ENCODE measurements at places on chromosomes 5 and 9.

- DNase-seq = peak; percentile 16
These were observed 86.1 kb downstream of the ZNF354C start for GRCh38 chr5:179146277-179146676.

DNA sequence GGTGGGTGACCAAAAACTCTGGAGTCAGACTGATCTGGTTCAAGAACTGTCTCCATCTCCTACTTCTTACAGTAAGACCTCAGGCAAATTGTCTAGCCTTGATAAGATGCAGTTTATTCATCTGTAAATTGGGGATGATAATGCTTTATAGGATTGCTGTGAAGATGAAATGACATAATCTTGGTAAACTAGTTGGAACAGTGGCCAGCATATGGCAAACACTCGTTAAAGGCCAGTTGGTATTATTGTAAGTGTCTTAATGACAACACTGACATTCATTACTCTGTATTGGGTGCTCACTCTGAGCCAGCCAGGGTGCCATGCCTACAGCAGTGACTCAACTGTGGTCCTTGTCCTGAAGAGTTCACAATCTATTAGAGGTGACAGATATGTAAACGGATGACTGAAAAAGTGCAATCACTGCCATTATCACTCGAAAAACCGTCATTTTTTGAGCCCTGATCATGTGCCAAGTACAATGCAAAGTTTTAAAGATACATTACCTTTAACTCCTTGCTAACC, 84.9 kb upstream of the HSPA9 start:
- no peak for DNase-seq

DNA sequence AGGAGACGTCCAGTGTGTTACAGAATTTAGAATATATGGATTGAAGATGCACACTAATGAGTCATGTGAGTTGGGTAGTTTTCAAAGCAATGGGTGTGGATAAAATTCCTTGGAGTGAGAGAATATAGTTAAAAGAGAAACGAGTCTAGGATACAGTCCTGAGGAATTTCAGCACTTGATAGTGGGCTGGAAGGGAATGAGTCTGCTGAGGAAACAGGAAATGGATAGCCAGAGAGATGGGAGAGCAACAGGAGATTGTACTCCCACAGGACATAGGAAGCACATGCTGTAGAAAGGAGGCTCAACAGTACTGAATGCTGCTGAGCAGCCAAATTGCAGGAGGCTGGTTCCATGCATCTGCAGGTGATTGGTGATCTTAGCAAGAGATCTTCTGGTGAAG, 68.1 kb downstream of the FBN2 start:
- DNase-seq = no peak

DNA sequence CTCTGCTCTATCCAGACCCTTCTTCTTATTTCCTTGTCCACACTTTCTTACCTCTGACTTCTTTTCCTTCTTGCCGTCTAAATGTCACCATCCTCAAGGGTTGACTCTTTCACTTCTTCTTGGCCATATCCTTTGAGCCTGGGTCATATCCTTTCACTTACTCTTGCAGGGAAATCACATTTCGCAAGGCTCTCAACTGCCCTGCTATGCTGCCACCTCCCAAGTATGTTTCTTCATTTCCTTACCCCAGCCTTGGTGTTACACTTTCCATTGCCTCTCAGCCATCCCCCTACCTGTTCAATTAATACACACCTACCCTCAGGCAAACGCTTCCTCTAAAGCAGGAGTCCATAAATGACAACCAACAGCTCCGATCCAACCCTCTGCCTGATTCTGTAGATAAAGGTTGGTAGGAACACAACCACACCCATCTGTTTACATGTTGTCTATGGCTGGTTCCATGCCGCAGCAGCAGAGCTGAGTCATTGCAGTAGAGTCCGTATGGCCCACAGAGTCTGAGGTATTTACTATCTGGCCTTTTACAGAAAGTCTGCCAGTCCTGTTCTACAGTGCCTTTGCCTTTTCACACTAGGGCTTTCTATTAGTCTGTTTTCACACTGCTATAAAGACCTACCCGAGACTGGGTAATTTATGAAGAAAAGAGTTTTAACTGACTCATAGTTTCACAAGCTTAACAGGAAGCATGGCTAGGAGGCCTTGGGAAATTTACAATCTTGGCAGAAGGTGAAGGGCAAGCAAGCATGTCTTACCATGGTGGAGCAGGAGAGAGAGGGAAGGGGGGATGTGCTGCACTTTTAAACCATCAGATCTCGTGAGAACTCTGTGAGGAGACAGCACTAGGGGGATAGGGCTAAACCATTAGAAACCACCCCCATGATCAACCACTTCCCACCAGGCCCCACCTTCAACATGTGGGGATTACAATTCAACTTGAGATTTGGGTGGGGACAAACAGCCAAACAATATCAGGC, 97.9 kb downstream of the SV2C start:
- no peak for DNase-seq

- no peak for DNase-seq
These were observed 118.9 kb upstream of the NMUR2 start for GRCh38 chr5:152523964-152524363.

DNA sequence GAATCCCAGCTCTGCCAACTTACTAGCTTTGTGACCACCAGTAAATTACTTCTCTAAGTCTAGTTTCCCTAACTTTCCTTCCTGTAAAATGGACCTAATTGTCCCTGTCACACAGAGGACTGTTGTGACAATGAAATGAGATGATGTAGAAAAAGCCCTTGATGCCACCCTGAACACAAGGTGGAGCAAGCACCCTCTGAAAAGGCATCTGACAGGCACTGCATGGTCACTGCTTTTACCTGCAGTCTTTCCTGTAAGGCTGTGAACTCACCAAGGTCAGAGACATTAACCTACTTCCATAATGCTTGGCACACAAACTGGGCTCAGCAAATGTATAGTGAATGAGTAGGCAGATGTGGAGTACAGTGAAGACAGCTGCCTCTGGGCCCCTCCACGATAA, 6.1 kb downstream of the SLC31A2 start:
- no peak for DNase-seq

DNA sequence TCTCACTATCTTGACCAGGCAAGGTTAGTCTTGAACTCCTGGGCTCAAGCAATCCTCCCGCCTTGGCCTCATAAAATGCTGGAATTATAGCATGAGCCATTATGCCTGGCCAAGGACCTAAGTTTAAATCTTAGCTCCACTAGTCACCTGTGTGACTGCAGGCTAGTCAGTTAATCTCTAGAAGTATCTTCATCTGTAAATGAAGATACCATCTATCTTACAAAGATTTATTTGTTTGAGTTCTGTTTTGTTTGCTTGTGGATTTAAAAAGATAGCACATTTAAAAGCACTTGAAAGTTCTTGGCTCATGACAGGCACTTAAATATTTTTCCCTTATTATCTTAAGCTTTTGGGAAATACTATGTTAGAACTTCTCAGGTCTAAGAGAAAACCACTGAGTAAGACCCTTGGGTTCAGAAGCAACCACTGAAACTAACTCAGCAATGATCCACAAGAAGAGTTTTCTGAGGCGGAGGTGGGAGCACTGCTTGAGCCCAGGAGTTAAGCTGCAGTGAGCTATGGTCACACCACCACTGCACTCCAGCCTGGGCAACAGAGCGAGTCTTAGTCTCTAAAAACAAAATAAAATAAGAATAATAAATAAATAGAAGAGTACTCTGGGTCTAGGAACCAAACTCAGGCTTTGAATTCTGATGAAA, 19.1 kb downstream of the TMEM245 start:
- no peak for DNase-seq

DNA sequence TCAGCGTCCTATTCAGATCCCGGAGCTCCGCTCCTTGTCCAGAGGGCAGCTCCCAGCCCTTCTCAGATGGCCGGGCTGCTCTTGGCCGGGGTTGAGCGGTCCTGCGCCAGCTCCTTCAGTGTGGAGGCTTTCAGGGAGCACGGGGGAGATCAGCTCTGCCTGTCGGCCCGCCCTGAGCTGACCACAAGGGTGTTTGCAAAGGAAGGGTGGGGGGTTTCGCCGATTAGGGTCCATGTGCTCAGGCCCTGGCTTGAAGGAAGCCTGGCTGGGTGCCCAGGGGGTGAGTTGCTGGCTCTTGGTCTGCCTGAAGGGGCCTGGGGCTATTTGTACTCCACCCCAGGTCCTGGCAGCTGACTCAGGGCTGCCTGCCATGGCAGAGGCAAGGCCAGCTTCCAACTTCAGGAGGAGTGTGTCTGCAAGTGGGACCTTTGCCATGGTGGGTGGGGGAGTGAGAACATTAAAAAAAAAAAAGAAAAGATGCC, 250.1 kb upstream of the KLF4 start:
- no peak for DNase-seq

- DNase-seq = no peak
These were observed 26.3 kb downstream of the STARD4 start for GRCh38 chr5:111486055-111486454.

DNA sequence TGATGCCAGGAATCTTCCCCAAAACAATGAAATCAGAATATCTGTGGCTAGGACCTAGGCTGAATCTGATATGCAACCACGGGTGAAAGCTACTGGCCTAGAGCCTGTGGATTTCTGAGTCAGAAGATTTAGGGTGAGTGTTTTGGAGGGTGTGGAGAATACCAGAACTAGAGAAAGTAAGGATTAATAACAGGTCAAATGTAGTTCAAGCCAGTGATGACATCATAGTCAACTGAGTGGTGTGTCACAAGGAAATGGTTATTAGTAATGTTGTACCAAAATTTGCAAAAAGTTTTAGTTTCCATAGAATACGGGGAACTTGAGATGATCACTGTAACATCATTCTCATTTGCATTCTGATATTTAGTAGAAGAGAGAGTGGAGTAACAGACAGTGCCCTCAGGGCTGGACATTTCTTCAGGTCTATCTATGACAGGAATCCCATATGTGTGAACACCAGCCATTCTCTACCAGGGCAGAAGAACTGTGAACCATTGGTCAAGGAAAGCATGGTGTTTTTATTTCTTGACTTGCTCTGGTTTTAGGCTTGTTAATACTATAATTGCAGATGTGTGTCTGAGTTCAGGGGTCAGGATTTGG, 3.7 kb downstream of the GALNT12 start:
- DNase-seq = no peak

GRCh38 chr5:122815218-122815767, 30.1 kb upstream of the SNX24 start:
- DNase-seq = no peak

DNA sequence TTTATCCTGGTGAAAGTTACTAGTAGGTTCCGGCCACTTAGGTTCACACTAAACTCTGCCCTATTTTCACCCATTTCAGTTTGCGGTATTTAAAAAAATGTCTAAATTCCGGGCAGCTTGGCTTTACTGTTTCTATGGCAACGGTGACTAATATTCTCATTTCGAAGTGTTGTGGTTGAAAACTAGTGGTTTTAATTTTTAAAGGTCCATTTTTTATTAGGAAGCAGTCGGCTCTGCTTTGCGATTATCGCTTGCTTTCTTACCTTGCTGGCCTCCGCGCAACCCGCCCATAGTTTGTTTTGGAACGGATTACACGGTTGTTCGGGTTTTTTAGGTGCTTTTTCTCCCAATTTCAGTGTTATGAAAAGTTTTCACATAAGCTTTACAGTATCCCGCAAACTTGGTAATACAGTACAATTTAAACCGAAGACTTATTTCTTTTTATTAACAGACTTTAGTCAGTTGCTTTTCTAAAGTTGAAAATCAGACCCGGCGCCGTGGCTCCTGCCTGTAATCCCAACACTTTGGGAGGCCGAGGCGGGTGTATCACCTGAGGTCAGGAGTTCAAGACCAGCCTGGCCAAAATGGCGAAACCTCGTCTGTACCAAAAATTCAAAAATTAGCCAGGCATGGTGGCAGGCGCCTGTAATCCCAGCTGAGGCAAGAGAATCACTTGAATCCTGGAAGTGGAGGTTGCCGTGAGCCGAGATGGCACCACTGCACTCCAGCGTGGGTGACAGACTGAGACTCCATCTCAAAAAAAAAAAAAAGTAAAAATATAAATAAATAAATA, 1.6 kb downstream of the KDM4C start:
- DNase-seq = no peak

DNA sequence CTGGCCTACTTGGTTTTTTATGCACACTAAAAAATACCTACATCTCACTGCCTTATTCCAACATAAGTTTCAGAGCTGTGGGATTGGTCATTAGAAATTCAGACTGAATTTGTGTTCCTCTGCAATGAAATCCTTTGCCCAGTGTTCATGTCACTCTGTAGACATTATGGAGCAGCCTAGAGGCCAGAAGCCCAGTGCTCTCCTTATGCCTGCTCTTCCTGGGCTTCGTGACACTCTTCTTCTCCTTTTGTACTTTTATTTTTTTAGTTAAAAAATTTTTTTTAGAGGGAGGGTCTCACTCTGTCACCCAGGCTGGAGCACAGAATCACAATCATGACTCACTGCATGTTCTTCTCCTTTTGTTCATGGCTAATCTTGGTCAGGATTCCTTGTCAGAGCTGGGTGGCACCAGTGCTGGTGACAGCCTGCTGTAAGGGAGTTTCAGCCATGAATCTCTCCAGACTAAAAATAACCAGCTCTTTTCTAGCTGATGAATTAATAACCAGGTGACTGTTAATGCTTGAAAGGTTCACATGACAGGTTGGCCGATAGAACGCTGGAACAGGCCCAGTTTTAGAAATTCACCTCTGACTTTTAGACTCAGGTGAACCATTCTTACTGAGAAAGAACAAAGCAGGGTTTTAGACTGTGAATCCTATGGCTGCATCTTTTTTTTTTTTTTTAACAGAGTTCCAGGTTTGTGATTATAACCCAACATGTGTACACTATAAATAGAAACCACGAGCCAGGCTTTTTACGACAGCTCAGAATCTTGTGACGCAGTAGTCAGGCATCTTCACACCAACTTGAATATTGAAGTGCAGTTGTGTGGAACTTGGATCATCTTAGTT, 34.1 kb upstream of the C5orf47 start:
- DNase-seq = no peak

DNA sequence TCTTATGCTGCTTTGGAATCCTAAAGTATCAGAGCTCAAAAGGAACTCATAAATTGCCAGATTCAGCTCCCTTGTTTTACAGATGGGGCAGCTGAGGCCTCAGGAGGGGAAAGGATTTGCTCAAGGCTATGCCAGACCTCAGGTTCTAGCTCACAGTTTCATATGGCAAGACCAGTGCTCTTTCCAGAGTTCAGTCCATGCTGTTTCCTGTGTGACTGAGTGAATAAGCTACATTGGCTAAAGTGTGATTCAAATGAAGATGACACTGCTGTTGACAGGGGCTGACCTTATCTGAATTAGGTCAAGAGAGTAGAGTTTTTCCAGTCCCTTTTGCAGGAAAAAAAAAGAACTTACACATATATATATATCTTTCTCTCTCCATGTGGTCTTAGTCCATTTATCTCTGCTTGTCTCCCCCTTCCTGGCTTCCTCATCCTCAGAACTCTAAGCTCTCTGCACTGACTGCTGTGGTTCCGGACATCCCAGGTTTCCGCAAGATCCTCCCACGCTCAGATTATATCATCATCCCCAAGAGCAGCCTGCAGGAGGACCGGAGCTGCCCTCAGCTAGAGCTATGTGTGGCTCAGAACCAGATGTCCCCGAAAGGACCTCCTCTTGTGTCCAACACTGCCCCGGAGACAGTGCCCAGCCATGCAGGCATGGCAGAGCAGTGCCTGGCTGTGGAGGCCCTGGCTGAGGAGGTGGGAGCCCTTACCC, 9.3 kb downstream of the HMGXB3 start:
- no peak for DNase-seq

Data from stimulated activated CD4-positive, alpha-beta T cell treated with anti-CD3 and anti-CD28 coated beads, Interleukin-1b, Interleukin-23, amount 100 ng/mL, for 24 hours (primary cell).